H4 (cell line): ENCODE measurements at places on chromosomes 3 and 15.

GRCh38 chr3:71891483-71891882, 106.5 kb upstream of the PROK2 start:
- no peak for DNase-seq

GRCh38 chr3:156902916-156903315, 76.8 kb downstream of the LEKR1 start:
- DNase-seq, result no peak

GRCh38 chr3:149867563-149867962, 54.5 kb downstream of the RNF13 start:
- DNase-seq, result no peak

DNA sequence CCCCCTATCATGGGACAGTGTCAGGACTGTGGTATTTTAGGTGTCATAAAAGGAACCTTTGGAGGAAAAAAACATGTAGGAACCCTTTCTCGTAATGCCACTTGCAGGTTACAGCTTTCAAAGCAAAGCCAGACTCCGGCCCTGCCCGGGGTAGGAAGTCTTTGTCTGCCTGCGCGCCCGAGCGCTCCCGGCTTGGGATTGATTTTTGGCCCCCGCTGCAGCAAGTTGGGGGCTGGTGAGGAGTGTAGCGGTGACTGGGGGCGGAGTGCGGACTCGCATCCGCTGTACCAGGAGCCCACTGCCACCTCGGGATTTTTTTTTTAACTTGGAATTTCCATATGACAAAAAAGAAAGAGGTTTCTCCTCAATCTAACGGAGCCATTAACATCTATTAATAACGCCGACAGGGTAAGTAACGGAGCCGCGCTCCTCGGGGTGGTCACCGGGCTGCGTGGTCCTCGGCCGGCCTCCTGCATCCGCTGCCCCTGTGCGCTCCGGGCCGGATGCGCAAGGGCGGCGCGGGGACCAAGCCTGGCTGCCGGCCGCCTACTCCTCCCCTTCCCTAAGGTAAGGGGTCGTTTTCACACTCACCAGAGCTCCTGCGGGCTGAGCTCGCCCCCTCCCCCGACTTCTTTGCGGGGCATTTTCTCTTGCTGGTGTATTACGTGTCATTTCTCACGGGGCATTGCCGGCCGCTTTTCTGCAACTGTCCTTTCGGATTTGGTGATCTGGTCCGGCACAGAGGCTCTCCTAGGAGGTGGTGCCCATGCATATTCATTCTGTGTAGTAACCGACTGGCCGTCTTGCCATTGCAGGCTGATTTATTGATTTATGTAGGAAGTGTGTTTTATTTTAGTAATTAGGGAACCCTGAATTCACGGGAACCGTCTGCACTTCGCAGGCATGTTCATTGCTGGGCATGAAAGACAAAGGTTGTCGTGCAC, 219.8 kb upstream of the TOPAZ1 start:
- DNase-seq, result no peak

- DNase-seq, result no peak
These were observed 44.9 kb downstream of the EPHB1 start for GRCh38 chr3:134839990-134840389.

DNA sequence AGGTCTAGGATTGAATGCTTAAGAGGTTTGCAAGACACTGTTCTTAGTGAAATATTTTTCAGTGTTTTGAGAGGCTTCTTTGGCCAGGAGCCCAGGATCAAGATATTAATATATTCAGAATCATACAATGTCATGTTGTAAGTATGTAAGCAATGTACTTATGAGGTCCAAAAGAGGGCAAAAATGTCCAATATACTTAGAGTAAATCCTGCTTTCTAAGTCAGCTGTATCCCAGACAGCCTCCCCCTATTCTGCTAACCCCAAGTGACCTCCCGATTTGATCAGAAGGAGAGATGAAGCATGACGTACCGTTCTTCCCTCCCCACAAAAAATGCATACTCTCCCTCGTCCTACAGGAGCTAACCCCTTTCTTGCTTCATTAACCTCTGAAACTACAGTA, 70.9 kb downstream of the CHAC1 start:
- no peak for DNase-seq

- no peak for DNase-seq
These were observed 98.8 kb downstream of the SEC22A start for GRCh38 chr3:123300583-123300982.

DNA sequence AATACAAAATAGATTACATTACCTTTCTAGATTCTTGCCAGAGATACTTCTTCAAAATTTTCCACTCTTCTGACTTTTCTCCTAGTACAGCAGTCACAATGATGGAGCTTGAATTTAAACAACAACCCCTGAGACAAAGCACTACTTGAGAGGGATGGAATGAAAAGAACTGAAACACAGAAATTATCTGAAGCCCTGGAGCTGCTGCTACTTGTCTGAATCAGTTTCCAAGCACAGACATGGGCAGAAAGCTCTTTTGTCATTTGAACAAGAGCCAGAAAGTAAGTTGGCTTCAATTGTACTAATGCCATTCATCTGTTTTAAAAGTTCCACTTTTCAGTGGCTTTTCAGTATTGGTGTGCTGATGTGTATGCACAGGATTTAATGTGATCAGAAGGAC, 718.5 kb upstream of the ARPP21 start:
- no peak for DNase-seq

DNA sequence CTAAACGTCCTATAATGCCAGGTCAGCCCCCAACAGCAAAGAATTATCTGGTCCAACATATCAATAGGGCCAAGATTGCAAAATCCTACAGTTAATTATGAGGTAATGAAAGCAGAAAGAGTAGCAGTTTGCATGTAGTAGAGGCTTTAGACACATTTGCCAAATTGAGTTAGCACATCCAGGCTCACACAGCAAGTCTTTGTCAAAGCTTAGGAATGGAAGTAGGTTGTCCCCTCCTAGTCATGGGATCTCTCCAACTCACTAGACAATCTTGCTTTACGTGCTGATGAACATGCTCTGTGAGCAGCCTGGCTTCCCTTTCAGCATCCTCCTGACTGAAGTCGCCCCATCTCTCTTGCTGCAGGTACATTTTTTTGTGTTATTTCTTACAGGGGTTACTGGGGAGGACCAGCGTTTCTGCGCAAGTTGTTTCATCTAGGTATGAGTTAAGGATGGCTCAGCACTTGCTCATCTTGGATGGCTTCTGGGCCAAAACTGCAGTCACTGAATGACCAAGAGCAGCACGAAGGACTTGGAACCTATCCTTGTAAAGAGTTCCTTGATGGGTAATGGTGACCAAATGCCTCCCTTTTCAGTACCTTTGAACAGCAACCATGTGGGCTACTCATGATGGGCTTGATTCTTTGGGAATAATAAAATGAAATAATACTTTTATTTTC, 55.9 kb downstream of the SQOR start:
- DNase-seq, result no peak
